ENCODE measurements at places on chromosomes 11 and 22.

DNA sequence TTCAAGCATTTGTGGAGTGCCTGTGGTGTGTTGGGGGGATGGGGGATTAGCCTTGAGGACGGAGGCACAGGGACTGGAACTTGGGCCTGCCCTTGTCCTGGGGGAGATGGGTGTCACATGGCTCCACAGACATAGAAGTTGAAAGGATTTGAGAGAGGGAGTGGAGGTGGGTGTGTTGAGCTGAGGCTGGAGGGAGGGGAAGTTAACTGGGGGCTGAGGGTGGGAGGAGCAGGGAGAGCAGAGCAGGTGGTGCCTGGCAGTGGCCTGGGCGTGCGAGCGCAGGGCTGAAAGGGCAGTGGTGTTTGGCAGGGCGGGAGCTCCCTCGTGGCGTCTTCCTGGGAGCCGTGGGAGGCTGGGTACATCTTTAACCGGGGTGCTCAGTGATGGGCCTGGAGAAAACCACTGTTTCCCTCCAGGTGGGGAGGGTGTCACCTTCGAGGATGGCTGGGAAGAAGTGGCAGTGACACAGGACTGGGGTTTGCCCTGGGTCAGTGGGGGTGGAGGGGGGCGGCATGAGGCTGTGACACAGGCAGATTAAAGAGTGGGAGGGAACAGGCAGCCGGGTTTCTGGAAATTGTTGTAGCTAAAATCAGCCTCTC is 45.5 kb downstream of the AP2A2 start:
- DNase-seq: no peak

- DNase-seq: no peak
Observed at GRCh38 chr11:63572026-63572688, 9.0 kb upstream of the PLAAT2 start.

DNA sequence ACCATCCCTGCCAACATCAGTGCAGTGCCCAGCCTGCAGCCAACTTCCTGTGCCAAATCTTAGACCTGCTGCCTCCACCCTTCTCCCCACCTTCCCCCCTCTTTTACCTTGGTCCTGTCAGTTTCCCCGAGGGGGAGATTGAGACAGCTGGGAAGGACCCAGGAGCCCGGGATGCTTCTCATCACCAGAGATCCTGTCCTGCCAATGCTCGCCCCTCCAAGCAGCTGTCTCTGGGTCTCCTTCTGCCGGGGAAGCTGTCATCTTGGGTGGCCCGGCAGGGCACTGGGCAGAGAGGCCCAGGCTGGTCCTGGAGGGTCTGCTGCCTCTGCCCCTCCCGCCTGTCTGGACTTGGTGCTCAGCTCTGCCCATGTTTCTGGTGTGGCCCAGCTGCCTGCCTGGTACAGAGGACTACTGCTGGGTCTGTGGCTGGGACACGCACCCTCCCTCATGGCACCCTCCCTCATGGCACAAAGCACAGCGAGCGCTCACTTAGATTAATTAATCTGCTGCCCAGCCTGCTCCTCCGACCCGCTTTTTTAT is 60.4 kb upstream of the THY1 start:
- DNase-seq: no peak

GRCh38 chr11:61529537-61530225 is 21.1 kb downstream of the LRRC10B start:
- DNase-seq: no peak

- DNase-seq: no peak
Observed at GRCh38 chr22:45538281-45538680, 35.6 kb downstream of the FBLN1 start.

GRCh38 chr11:96641261-96641660 is 251.4 kb downstream of the JRKL start:
- DNase-seq: no peak

DNA sequence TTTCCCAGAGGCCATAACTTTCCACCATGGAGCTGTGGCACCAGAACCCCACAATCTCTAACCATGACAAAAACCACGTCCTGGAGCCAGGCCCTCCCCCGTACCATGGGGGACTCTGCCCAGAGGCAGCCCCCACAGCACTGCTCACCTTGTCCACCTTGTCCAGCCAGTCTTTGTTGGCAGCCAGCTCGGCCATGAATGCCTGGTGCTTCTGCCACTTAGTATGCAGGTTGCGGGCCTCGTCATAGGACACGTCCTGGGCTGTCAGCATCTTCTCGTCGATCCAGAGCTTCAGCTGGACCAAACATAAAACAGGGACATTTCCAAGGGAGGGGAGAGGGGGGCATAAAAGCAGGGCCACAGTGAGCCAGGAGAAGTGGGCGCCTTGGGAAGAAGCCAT is 20.8 kb upstream of the RBM4B start:
- DNase-seq: no peak

- DNase-seq: peak; percentile 38
Observed at GRCh38 chr22:38406617-38407016, 48.4 kb downstream of the KCNJ4 start.

- no peak for DNase-seq
Observed at GRCh38 chr11:96715208-96715607, 325.4 kb downstream of the JRKL start.

GRCh38 chr11:279966-280705 is 1.9 kb downstream of the NLRP6 start:
- DNase-seq: no peak

GRCh38 chr11:2653198-2653551 is 46.6 kb downstream of the KCNQ1OT1 start:
- DNase-seq: no peak

GRCh38 chr11:80297858-80298632 is 857.2 kb upstream of the TENM4 start:
- DNase-seq: peak; percentile 1

- DNase-seq: no peak
Observed at GRCh38 chr11:8760896-8761295, 78.3 kb downstream of the RPL27A start.

Measured in ELR (cell line).